ENCODE measurements at places on chromosomes 6 and 20.

DNA sequence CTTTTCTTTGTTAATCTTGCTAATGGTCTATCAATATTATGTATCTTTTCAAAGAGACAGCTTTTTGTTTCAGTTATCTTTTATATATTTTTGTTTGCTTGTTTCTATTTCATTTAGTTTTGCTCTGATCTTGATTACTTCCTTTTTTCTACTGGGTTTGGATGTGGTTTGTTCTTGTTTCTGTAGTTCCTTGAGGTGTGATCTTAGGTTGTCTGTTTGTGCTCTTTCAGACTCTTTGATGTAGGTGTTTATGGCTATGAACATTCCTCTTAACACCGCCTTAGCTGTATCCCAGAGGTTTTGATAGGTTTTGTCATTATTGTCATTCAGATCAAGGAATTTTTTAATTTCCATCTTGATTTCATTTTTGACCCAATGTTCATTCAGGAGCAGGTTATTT lies 26.8 kb upstream of the TNFAIP3 start:
- DNase-seq = no peak

GRCh38 chr6:68544450-68544849 lies 90.6 kb upstream of the ADGRB3 start:
- DNase-seq = no peak

DNA sequence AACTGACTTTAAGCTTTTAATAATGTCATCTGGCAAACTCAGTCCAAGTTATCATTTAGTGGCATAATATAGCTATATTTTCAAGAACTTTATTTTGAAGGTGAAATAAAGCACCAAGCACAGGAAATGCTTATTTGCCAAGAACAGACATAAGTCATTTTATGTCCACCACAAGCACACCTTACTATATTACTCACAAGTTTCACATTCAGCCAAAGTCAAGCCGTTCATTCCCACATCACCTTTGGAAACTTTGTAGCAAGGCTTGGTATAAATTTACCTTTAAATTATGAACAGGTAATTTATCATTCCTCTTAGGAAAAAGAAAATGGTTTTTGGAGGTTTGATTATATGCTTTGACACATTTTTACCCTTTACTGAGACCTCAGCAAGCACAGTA lies 236.8 kb upstream of the FKBP1C start:
- no peak for DNase-seq

- peak; percentile 60 for DNase-seq
Measured at GRCh38 chr6:79586548-79586947, 44.6 kb upstream of the SH3BGRL2 start.

DNA sequence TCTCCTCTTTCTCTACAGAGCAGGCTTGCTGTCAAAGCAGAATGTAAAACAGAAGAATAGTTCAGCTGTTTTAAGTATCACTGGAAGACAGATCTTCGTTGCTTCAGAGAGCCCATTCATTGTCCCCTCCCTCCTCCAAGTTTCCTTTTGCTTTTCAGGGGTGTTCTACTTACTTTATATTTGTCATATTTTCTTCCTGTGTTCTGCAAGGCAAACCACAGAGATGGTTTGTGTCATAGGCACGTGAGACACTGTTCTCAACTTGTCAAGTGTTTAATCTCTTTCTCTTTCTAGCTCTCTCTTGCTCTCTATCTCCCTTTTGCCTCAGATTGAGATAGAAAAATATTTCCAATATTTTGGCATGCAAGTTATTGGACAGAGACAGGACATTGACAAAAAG lies 228.9 kb upstream of the DEFB112 start:
- DNase-seq = peak; percentile 43

DNA sequence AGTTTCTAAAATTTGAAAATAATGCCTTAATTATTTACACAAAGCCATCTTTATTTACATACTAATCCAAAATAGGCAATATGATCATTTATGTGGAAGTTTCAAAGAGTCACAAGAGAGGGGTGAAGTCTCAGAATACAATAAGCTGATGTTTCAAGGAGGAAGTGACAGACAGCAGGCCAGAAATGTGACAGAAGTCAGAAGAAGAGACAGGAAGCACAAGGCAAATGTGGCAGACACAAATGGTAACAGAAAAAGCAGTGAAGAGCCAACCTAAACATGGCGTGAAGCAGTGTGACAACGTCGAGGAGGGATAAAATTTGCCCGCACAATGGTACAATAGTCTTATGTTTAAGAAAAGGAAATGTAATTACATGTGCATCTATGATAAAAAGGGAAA lies 59.8 kb downstream of the SHPRH start:
- peak; percentile 81 for DNase-seq

GRCh38 chr6:130843575-130844320 lies 16.5 kb downstream of the SMLR1 start:
- DNase-seq = peak; percentile 85

- no peak for DNase-seq
Measured at GRCh38 chr6:2900821-2901644, 2.1 kb downstream of the SERPINB9 start.

DNA sequence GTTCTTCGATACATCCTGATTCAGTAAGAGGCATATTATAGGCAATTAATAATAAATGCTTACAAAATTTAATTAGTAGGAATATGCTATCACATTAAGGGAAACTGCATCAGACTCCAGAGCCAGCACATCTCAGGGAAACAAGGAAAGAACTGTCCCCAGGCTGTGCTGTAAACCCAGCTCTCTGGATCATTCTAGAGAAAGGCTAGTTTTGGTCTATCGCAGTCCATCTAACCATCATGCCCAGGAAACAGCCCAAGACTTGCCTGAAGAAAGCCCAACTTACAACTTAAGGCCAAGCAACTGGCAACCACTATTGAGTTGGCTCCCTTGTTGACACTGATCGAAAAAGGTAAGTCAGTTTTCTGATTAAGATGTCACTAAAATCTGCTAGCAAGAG lies 11.3 kb downstream of the MAP3K5 start:
- no peak for DNase-seq

DNA sequence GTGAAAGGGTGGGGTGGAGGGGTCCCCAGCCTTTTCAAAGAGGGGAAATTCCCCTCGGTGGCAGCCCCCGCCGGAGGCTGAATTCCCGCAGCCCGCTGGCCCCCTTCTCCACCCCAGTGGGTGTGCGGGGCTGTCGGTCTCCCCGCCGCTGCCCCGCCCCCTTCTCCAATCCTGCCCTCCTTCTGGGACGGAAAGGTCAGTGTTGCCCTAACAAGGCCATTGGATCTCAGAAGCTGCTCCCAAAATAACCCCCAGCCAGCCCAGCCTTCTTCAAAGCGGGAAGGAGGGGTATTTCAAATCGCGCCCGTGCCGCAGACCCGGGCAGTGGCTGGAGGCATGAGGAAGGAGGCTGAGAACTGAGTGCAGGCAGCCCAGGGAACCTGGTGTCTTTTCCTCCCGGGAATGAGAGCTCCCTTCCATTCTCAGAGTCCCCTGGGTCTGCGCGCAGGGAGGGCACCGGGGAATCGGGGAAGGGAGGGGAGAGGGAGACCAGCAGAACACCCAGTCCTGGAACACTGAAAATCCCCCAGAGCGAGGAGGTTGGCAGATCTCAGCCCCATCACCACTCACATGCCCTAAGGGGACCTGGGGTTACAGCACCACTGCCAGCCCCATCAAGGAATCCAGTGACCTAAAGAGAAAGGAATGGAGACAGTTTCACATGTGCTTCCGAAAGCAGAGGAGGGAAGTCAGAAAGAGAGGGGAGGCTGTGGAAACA lies at the start of gene JPH2:
JPH2 (minus strand) TSS at position 135 of the 718 bp plus-strand sequence. CDS start 483 bp downstream, outside the sequence.
- no peak for DNase-seq

- peak; percentile 80 for DNase-seq
Measured at GRCh38 chr6:24359640-24360454, 2.0 kb upstream of the DCDC2 start.

All from Kasumi-1 (cell line).